ENCODE measurements at places on chromosomes 5 and 9.

- no peaks in the 10 kb centered on the region for H3K36me3 ChIP-seq
- no peaks in the 10 kb centered on the region for H3K27me3 ChIP-seq
- no peaks in the 10 kb centered on the region for H3K4me1 ChIP-seq
- no peak overlapping the region for H3K27ac ChIP-seq
- DNase-seq = no peak
These were observed 63.2 kb upstream of the RPS23 start for GRCh38 chr5:82341325-82341724.

- H3K27me3 ChIP-seq = no peaks in the 10 kb centered on the region
- no peaks in the 10 kb centered on the region for H3K36me3 ChIP-seq
- H3K27ac ChIP-seq = no peak overlapping the region
- H3K4me1 ChIP-seq = no peaks in the 10 kb centered on the region
- no peak for DNase-seq
These were observed 295.5 kb upstream of the CLINT1 start for GRCh38 chr5:158154226-158155005.

- no peak overlapping the region for H3K4me3 ChIP-seq
- no peak overlapping the region for H3K27ac ChIP-seq
- no peaks in the 10 kb centered on the region for H3K27me3 ChIP-seq
- no peaks in the 10 kb centered on the region for H3K36me3 ChIP-seq
These were observed 44.5 kb upstream of the ZNF622 start for GRCh38 chr5:16510098-16510497.

DNA sequence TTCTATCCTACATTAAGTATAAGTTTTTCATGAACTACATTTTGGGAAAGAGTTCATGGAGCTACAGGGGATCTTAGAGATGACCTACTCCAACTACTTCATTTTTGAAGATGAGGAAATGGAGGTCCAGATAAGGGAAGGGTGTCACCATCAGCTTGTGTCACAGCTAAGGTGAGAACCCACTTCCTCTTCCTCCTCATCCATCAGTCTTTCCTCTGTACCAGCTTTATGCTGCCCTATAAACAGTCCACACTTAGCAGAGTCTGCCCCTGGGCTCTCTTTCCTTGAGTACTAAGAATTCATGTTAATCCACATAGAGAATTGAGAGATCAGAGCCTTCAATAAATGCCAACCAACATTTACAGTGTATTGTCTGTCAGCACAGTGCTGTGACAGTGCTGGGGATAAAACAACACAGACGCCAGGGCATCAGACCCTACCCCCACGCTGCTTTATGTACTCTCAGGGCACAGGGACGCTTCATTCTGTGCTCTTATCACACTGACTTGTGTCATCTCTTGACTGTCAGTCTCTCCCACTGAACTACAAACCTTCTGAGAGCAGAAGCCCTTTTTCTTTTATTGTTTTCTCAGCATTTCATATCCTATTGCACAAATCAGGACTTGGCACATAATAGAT is 22.1 kb downstream of the ADRB2 start:
- H3K27me3 ChIP-seq = no peaks in the 10 kb centered on the region
- no peaks in the 10 kb centered on the region for H3K36me3 ChIP-seq

DNA sequence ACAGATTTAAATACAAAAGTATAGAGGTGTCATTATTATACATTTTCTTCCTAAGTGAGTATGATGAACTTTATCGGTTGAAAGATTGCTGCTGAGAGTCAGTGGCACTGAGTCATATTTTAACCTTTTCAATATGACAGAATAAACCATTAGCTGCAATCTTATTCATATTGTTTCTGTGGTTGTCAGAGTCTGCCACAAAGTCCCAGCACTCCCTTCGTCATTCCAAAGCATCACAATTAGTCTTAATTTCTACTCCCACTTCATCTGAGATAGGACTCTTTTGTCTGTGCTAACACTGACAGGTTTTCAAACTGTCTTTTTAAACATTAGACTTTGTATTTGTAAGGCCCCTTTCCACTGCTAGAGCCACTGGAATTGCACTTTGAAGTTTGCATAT is 656.9 kb downstream of the MTRR start:
- no peak overlapping the region for H3K27ac ChIP-seq
- no peaks in the 10 kb centered on the region for H3K36me3 ChIP-seq
- H3K4me1 ChIP-seq = no peaks in the 10 kb centered on the region
- no peak overlapping the region for H3K4me3 ChIP-seq

DNA sequence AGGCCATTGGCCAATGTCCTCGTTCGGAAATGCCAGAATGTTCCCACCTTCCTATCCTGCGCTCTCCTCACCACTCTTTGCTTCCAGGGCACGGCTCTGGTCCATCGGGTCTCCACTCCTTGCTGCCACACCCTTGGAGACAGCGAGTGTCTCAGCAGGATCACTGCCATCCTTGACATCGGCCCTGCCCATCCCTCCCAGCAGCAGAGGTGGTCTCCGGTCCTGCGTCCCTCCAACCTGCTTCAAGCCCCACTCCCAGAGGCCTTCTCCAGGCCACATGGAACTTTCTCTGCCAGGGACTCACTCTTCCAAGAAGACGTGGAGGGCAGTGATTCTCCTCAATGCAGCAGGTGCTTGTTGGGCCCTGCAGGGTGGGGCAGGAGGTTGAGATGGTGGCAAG is 42.7 kb downstream of the IRX2 start:
- no peak overlapping the region for H3K4me3 ChIP-seq
- no peaks in the 10 kb centered on the region for H3K36me3 ChIP-seq
- DNase-seq = no peak
- no peaks in the 10 kb centered on the region for H3K4me1 ChIP-seq
- H3K27ac ChIP-seq = no peak overlapping the region
- H3K27me3 ChIP-seq = no peaks in the 10 kb centered on the region

DNA sequence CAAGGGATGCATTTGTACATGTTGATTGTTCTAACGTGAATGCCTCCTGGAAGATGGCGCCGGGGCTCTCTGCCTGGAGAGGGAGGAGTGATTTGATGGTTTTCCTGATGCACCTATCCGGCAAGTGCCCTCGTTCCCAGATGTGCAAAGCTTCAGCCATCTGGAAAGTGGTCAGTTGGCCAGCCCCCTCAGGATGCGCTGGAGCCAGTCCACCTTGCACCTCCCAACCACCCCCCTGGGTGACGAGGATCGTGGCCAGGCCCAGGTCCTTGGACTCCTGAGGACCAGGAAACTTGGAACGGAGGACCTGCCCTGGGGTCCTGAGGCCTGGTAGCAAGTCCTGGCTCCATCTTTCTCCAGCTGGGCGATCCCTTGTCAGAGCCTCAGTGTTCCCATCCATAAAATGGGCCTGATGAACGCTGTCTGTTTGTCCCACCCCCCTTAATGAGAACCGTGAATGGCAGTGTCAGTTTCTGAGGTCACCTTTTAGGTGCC is 23.6 kb upstream of the RNU6ATAC start:
- H3K4me1 ChIP-seq = no peaks in the 10 kb centered on the region
- no peak overlapping the region for H3K27ac ChIP-seq
- no peaks in the 10 kb centered on the region for H3K36me3 ChIP-seq
- DNase-seq = no peak

DNA sequence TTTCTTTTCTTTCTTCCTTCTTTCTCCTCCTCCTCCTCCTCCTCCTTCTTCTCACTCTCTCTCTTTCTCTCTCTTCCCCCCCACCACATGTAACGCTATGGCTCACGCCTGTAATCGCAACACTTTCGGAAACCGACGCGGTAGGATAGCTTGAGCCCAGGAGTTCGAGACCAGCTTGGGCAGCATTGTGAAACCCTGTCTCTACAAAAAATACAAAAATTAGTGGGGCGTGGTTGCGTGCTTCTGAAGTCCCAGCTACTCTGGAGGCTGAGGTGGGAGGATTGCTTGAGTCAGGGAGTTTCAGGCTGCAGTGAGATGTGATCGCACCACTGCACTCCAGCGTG is 736 bp upstream of the GLDC start:
- no peak for DNase-seq
- H3K27ac ChIP-seq = no peak overlapping the region
- peaks cover 15% of the 10 kb centered on the region for H3K4me1 ChIP-seq
- H3K4me3 ChIP-seq = peak overlapping the region; percentile 74

- H3K27ac ChIP-seq = no peak overlapping the region
- no peak overlapping the region for H3K4me3 ChIP-seq
These were observed 20.2 kb downstream of the ARSB start for GRCh38 chr5:78964889-78965288.

- no peak for DNase-seq
- H3K27me3 ChIP-seq = peaks cover 5% of the 10 kb centered on the region
- peak overlapping the region; percentile 80 for H3K27ac ChIP-seq
- no peak overlapping the region for H3K4me3 ChIP-seq
These were observed 5.7 kb upstream of the NOTCH1 start for GRCh38 chr9:136551401-136552116.

DNA sequence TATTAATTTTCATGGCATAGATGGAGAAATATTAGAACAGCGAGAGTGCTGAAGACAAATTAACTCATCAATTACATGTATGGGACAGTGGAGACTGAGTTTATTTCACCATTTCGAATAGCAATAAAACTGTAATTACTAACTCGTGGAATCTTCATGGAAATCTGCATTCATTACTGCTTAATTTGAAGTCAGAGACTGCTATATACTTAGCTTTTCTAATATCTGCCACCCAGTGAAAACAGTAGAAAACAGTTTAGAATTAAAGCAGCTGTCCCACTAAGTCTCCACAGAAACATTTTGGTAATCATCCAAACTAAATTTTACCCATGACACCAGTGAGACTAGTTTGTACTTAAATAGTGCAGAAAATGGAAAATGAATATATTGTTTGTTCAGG is 56.8 kb downstream of the IZUMO3 start:
- no peaks in the 10 kb centered on the region for H3K36me3 ChIP-seq
- H3K27me3 ChIP-seq = no peaks in the 10 kb centered on the region
- DNase-seq = no peak
- no peak overlapping the region for H3K27ac ChIP-seq
- no peak overlapping the region for H3K4me3 ChIP-seq

GRCh38 chr5:103041071-103041676 is 78.8 kb downstream of the GIN1 start:
- H3K4me1 ChIP-seq = no peaks in the 10 kb centered on the region
- H3K36me3 ChIP-seq = no peaks in the 10 kb centered on the region
- no peak overlapping the region for H3K27ac ChIP-seq
- no peaks in the 10 kb centered on the region for H3K27me3 ChIP-seq
- H3K4me3 ChIP-seq = no peak overlapping the region

- no peak overlapping the region for H3K4me3 ChIP-seq
- no peaks in the 10 kb centered on the region for H3K27me3 ChIP-seq
- H3K36me3 ChIP-seq = no peaks in the 10 kb centered on the region
- no peak overlapping the region for H3K27ac ChIP-seq
These were observed 271.9 kb downstream of the NSG2 start for GRCh38 chr5:174317256-174317894.

DNA sequence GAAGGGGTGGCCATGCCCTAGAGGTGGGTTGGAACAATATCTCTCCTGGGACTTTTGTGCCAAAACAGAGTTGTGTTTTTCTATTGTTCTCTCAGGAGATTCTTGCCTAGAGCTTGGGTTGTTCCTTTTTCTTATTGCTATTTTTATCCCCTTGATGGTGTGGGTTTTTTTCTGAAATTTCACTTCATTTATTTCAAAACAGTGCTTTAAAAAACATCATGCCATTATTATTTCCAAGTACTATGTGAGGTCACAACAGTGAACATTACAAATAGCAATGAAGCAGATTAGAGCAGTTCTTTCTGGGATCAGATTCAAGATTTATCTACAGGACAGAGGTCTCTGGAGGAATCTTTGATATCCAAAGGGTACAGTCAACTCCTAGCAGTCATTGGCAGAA is 76.6 kb downstream of the ACTBL2 start:
- H3K4me1 ChIP-seq = peaks cover 5% of the 10 kb centered on the region
- no peak for DNase-seq
- no peak overlapping the region for H3K27ac ChIP-seq
- no peaks in the 10 kb centered on the region for H3K36me3 ChIP-seq
- H3K27me3 ChIP-seq = no peaks in the 10 kb centered on the region
- H3K4me3 ChIP-seq = no peak overlapping the region

DNA sequence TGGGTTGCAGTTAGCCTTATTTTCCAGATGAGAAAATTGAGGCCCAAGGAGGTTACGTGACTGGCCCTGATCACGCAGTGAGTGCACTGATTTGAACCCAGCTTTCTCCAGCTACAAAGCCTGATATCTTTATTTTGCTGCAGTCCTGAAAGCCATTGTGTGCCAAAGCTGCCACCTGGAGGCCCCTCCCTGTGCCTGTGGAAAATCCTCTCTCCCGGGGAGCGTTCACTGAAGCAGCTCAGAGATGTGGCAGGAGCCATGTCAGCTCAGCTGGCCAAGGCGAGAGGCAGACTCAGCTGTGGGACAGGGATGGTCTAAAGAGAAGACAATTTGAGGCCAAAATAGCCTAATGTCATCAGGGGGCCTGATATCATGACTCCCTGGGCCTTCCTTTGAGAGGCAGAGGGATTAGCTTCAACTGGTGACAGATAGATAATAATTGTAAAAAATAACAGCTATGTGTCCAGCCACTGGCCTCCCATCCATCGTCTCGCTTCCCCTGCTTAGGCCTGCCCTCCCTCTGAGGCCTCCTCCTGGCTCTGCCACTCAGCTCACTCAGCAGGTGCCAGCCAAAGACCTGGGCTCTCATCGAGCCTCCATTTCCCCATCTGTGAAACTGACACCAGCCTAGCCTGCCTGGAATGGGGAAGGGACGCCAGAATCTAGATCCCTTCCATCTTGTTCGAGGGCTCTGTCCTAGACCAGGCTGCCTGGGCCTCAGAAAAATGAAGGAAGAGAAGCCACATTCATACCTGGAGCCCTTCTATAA is 74.3 kb upstream of the GGTA1 start:
- H3K27ac ChIP-seq = no peak overlapping the region
- H3K4me3 ChIP-seq = no peak overlapping the region
- H3K36me3 ChIP-seq = no peaks in the 10 kb centered on the region
- DNase-seq = no peak

GRCh38 chr5:62969409-62970120 is 390.9 kb downstream of the LRRC70 start:
- no peak overlapping the region for H3K27ac ChIP-seq
- H3K4me3 ChIP-seq = no peak overlapping the region
- no peaks in the 10 kb centered on the region for H3K4me1 ChIP-seq
- no peaks in the 10 kb centered on the region for H3K27me3 ChIP-seq
- no peak for DNase-seq

- H3K27me3 ChIP-seq = no peaks in the 10 kb centered on the region
- H3K27ac ChIP-seq = no peak overlapping the region
- H3K4me3 ChIP-seq = no peak overlapping the region
- DNase-seq = no peak
- no peaks in the 10 kb centered on the region for H3K36me3 ChIP-seq
- no peaks in the 10 kb centered on the region for H3K4me1 ChIP-seq
These were observed 301.3 kb upstream of the IRX4 start for GRCh38 chr5:2184026-2184366.

DNA sequence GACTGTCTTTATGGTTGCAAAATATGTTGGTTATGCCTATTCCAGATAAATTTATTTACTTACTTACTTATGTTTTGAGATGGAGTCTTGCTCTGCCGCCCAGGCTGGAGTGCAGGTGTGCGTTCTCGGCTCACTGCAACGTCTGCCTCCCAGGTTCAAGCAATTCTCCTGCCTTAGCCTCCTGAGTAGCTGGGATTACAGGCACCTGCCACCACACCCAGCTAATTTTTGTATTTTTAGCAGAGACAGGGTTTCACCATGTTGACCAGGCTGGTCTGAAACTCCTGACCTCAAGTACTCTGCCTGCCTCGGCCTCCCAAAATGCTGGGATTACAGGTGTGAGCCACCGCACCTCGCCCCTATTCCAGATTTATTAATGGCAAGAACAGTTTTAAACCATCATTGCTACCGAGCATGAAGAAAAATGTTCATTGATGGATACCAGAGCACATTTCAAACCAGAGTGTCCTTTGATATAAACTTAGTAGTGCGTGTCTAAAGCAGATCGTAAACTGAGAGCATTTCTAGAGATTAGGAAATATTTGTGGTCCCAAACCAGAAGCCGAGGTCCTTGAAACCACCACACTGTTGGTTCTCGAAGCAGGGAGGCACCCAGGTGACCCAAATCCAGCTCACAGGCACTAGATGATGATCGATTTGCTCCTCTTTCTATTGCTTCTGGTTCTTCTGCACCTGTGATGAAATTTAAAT is 85.2 kb downstream of the GRAMD2B start:
- H3K36me3 ChIP-seq = no peaks in the 10 kb centered on the region
- peak overlapping the region; percentile 78 for H3K27ac ChIP-seq
- H3K4me3 ChIP-seq = no peak overlapping the region
